Breast epithelium (tissue), 4 donors: ENCODE measurements at places on chromosomes 2 and 18. TPM values are rescaled to one million over a fixed set of nuclear protein-coding genes. Genes with fewer than 3 reads are reported as not detected.

Gene ANKRD62
- total RNA-seq: not detected

Gene CCDC74A
- 8.2 TPM for total RNA-seq

GRCh38 chr18:23585007-23585871, 1.1 kb downstream of the NPC1 start:
- peak; percentile 51 for DNase-seq
- H3K36me3 ChIP-seq: no peaks in the 10 kb centered on the region
- no peaks in the 10 kb centered on the region for H3K4me1 ChIP-seq
- H3K27ac ChIP-seq: peak overlapping the region; percentile 100
- no peaks in the 10 kb centered on the region for H3K27me3 ChIP-seq

- H3K27ac ChIP-seq: no peak overlapping the region
- H3K36me3 ChIP-seq: no peaks in the 10 kb centered on the region
- DNase-seq: no peak
- H3K27me3 ChIP-seq: no peaks in the 10 kb centered on the region
These were observed 38.2 kb upstream of the LYPD6B start for GRCh38 chr2:149000158-149000938.

Gene LIMS3
- 1.6 TPM for total RNA-seq

DNA sequence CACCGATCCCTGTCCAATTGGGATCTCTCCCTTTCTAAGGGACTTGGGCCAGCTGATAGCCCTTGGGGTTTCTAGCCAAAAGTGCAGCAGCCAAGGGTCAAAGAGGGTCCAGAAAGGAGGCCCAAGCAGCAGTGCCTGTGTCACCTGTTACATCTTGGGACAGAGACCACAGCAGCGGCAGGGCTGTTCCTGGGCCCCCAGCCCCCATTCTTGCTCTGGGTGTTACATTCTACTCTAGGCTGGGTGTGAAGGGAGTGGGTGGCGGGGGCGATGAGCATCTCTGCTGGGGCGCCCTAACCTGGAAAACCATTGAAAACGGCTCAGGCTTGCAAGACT, 1.2 kb downstream of the PAX3 start:
- H3K4me1 ChIP-seq: peaks cover 3% of the 10 kb centered on the region
- H3K27me3 ChIP-seq: peaks cover 12% of the 10 kb centered on the region
- no peaks in the 10 kb centered on the region for H3K36me3 ChIP-seq
- no peak for DNase-seq

Gene MC4R
- not detected for total RNA-seq

Gene NAT8
- not detected for total RNA-seq

Gene EPB41L3
- 90.5 TPM for total RNA-seq

Gene ZBTB14
- total RNA-seq: 9.2 TPM

DNA sequence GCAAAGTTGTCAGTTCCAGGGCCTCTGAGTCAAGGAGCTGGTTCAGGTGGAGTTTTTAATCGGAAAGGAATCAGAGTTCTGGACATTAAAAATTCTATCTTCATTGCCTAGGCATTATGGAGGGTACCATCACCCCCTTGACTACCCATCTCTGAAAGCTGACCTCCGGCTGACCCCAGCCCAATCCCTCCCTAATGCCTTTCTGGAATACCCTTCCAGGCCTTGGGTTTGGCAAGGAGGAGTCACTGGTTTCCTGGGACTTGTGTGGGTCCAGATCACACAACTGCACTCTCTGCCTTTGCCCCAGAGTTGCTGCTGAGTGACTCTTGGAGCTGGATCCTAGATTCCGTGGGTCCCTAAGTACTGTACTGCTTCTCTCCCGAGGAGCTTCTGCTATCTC, 1.0 kb upstream of the OSR1 start:
- peak overlapping the region; percentile 92 for H3K27ac ChIP-seq
- H3K36me3 ChIP-seq: no peaks in the 10 kb centered on the region
- peak overlapping the region; percentile 80 for H3K4me3 ChIP-seq
- no peak for DNase-seq
- no peaks in the 10 kb centered on the region for H3K4me1 ChIP-seq
- no peaks in the 10 kb centered on the region for H3K27me3 ChIP-seq

DNA sequence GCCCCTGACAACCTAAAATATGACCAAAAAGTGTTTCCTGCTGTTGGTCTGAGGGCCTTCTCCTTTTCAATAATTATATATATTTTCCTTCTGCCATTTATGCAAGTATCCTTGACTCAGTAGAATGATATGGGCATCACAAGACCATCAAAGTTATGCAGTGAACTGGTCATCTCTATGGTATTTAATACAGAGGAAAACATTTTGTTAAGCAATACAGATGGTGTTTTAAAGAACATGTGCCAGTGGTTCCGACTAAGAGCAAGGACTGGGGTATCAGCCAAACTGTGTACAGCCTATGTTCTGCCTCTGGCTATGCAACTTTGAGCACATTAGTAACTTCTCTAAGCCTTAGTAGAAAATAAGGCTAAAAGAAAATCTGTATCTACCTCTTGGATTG, 179.0 kb downstream of the TRABD2A start:
- H3K4me3 ChIP-seq: no peak overlapping the region
- no peak overlapping the region for H3K27ac ChIP-seq
- no peaks in the 10 kb centered on the region for H3K27me3 ChIP-seq
- no peaks in the 10 kb centered on the region for H3K4me1 ChIP-seq
- DNase-seq: no peak

Gene NIF3L1
- total RNA-seq: 20.3 TPM

DNA sequence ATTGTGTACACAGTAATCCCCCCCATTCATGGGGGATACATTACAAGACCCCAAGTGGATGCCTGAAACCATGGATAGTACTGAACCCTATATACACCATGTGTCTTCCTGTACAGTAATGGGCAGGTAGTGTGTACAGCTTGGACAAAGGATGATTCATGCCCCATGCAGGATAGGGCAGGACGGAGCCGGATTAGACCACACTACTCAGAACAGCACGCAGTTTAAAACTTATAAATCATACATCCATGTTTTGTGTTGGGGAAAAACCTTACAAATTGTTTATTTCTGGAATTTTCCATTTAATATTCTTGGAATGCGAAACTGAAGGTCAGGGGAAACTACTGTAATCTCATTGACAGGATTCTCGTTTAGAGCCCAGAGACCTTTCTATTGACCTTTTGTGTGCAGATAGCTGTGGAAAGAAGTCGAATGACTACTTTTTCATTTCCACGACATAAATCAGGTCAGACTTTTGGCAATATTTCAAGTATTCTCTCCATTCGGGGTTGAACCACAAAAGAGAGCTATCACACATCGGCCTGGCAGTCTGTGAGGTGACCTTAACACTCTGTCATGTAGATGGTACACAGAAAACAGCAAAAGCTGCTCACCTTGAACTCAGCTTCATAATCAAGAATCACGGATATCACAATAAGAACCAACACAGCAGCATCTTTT, 9.9 kb upstream of the YPEL5 start:
- H3K4me3 ChIP-seq: no peak overlapping the region
- H3K27me3 ChIP-seq: no peaks in the 10 kb centered on the region
- no peaks in the 10 kb centered on the region for H3K36me3 ChIP-seq
- H3K4me1 ChIP-seq: no peaks in the 10 kb centered on the region

DNA sequence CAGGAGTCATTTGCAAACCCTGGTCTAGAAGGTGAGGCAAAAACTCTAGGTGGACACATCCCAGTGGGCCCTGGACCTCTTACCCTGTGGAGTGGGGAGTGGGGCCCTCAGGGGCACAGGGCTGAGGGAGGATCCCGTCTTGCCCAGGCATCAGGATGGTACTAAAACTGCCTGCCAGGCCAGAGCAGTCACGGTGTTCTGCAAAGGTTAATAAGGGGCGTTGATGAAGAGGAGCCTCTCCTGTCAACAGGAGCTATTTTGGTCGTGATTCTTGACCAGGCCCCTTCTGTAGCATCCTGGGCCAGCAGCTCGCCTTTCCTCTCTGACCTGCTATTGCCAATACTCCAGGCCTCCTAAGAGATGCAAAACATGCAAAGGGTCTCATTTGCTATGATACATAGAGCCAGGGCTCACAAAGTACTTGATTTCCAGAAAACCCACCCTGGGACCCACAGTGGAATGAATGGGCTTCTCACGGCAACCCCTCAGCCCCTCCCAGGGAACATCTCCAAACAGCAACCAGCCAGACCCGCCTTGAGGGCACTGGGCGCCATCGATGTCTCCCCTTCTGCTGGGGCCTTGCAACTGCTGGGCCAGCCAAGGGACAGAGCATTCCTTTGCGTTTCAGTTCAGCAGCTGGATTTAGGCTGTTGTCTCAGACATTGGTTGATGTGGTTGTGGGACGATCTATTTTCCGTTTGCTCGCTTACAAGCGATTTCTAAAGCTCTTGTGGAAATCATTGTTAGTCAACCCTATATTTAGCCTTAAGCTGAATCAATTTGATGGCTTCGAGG, 111.1 kb downstream of the PDCL3 start:
- no peaks in the 10 kb centered on the region for H3K27me3 ChIP-seq
- H3K27ac ChIP-seq: no peak overlapping the region
- H3K4me1 ChIP-seq: no peaks in the 10 kb centered on the region
- no peak for DNase-seq
- no peak overlapping the region for H3K4me3 ChIP-seq

Gene C2orf72
- total RNA-seq: 0.16 TPM

Gene ALPI
- not detected for total RNA-seq

GRCh38 chr2:98126061-98126460, 39.1 kb downstream of the VWA3B start:
- H3K4me1 ChIP-seq: no peaks in the 10 kb centered on the region
- no peaks in the 10 kb centered on the region for H3K27me3 ChIP-seq
- no peaks in the 10 kb centered on the region for H3K36me3 ChIP-seq

- no peak for DNase-seq
- no peak overlapping the region for H3K27ac ChIP-seq
- no peaks in the 10 kb centered on the region for H3K36me3 ChIP-seq
- H3K4me3 ChIP-seq: no peak overlapping the region
- H3K4me1 ChIP-seq: no peaks in the 10 kb centered on the region
These were observed 106.2 kb upstream of the L3MBTL4 start for GRCh38 chr18:6520901-6521300.

DNA sequence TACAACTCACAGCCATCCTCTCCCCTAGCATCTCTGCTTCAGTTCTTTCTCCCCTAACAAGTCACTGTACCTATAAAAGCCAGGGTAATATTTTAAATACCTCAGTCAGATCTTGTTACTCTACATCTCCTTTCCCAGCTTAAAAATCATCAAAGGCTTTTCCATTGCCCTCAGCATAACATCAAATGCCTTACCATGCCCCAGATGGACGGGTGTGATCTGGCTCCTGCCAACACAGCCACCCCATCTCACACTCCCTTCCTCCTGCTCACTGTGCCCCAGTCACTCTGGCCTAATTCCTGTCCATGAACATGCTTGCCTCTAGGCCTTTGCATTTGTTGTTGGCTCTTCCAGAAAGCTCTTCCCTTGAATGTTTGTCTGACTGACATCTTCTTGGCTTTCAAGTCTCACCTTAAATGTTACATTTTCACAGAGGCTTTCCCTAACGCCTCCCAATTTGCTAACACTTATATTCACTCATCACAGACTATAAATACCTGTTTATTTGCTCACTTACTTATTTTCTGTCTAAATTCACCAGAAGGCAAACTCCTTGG, 640.9 kb downstream of the NYAP2 start:
- H3K27ac ChIP-seq: peak overlapping the region; percentile 9
- H3K27me3 ChIP-seq: no peaks in the 10 kb centered on the region
- H3K4me1 ChIP-seq: no peaks in the 10 kb centered on the region
- no peaks in the 10 kb centered on the region for H3K36me3 ChIP-seq

Gene FBXO36
- total RNA-seq: 3.3 TPM

DNA sequence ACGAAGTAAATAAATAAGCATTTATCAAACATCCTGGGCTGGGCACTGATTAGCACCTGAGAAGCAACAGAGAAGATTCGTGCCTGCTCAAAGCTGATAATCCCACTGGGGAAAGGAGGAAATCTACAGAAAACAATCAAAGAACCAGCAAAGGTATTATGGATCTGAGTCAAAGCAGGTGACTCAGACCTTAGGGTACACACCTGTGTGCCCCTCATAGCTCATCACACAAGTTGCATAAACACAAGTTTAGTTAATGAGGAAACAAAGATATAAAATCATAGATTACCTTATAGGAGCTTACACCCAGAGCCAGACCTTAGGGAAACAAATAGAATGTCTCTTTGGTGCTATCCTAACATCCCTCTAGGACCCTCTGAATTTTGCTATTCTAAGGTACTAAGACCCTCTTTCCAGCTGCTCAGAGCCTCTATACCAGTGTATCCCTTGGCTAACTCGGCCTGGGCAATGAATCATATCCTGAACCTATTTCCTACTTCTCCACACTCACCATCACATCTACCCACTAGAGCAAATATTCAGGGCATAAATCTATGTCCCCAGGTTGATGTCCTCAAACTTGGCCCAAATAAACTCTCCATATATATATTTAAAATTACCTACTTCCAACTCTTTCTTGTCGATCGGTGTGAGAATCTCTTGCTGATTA, 19.3 kb upstream of the CTIF start:
- no peak for DNase-seq
- H3K27me3 ChIP-seq: no peaks in the 10 kb centered on the region
- no peak overlapping the region for H3K4me3 ChIP-seq
- no peaks in the 10 kb centered on the region for H3K36me3 ChIP-seq

DNA sequence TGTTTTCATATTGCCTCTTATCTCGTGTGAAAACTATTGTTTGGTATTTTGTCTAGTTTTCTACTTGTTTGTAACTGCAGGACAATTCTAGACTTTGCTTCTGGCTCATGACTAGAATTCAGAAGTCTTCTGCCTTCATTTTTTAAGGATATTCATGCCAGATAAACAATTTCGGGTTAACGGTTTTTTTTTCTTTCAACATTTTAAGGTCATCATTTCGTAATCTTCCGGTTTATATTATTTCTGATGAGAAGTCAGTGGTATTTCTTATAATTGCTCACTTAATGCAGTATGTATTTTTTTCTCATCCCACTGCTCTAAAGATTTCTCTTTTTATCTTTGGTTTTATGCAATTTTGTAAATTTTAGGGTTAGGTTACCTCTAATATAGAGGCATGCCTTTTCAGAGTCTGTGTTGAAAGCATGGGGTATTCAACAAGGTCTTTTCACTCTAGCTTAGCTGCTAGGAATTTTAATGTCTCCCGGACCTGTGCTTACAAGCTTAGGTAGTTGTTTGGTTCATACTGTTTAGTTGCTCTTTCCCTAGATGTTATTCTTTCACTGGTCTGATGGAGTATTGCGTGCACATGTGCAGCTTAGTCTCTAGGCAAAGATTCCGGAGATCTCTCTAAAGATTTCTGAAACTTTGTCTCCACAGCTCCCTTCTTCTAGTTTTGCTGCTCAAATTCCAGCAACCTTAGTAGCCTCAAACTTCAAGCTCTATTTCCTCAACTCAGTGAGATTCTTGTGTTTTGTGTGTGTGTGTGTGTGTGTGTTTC, 198.1 kb downstream of the MCFD2 start:
- H3K4me1 ChIP-seq: no peaks in the 10 kb centered on the region
- H3K27me3 ChIP-seq: no peaks in the 10 kb centered on the region
- H3K36me3 ChIP-seq: no peaks in the 10 kb centered on the region
- peak overlapping the region; percentile 78 for H3K27ac ChIP-seq

DNA sequence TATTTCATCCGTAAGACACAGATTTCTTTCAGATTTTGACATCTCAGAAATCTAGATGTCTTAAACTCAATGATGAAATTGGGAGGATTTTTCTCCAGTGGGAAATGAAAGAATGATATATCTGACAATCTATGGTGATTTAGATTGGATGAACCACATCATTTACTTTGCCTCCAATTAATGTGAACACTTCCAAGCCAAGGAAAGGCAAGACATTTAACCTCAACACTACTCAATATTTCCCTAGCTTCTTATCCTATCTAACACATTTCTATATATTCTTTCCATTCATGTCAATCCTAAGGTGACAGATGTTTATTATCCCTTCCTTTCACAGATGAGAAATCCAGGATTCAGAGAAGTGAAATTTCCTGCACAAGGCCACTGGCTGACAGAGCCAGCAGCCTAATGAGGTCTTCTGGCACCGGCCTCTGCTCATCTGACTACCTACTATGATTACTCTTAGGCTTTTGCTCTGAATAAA, 327.6 kb downstream of the IRS1 start:
- no peaks in the 10 kb centered on the region for H3K36me3 ChIP-seq
- no peak overlapping the region for H3K4me3 ChIP-seq
- H3K27ac ChIP-seq: no peak overlapping the region
- DNase-seq: no peak
- no peaks in the 10 kb centered on the region for H3K27me3 ChIP-seq
- H3K4me1 ChIP-seq: no peaks in the 10 kb centered on the region

Gene TMEFF2
- not detected for total RNA-seq
